CD4-positive, alpha-beta T cell treated with Interleukin-1 beta for 1 hour (primary cell): ENCODE measurements at places on chromosomes 11 and 22.

DNA sequence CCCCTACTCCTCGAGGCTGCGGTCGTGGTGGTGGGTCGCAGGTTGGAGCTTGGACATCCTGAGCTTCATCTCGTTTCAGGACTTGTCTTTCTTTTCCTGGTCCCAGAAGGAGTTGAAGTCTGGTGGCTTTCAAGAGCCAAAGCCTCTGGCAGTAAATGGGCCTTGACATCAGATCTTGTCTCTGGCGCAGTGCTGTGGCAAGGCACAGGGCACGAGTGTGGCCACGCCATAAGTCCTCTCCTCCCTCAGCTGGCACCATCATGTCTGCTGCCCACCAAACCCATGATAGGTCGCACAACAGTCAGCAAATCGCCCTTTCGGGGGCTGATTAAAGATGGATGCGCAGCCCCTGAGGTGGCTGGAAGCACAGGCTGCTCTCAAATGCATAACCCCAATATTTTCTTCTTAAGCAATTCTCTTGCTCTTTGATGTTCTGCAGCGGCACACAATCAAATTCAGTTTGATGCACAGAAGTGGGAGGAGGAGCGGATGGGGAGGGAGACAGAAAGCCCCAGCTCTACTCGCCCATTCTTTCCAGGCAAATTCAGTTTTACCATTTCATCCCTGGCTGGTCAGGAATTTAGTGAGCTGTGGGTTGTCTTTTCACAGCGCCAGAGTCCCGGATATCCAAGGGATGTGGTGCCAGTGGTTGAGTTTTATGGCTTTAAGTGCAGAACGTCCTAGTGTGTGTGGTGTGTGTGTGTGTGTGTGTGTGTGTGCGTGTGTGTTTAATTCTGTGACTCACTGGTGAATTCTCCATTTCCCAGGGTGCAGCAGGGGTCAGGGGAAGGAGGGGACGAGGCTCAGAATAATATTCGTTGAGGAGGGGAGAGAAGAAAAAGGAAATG is 162.0 kb downstream of the DSCAML1 start:
- DNase-seq = no peak

DNA sequence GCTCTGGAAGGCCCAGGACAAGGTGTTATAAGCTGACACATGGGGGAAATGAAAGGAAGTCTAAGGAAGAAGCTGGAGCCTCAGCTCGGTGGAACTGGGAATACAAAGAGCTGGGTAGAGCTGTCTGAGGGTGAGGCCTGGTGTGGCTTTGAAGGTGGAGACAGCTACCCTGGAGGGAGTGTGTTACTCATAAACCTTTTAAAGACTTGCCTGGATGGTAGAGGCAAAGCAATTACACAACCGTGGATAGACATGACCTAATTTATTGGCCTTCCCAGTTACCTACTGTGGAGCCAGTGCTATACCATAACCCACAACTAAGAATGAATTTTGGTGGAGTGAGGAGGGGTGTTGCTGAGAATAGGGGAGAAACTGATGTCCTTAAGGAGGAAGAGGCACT is 22.6 kb downstream of the EXPH5 start:
- no peak for DNase-seq

GRCh38 chr11:15826826-15827225 is 529.5 kb downstream of the SOX6 start:
- DNase-seq = no peak

- no peak for DNase-seq
Observed at GRCh38 chr11:23856654-23857053, 640.2 kb upstream of the LUZP2 start.

GRCh38 chr22:36201630-36202319 is at the start of gene APOL4:
Gene APOL4 (minus strand): TSS chr22:36201809. CDS start chr22:36201734, 75 bp downstream.
- no peak for DNase-seq

DNA sequence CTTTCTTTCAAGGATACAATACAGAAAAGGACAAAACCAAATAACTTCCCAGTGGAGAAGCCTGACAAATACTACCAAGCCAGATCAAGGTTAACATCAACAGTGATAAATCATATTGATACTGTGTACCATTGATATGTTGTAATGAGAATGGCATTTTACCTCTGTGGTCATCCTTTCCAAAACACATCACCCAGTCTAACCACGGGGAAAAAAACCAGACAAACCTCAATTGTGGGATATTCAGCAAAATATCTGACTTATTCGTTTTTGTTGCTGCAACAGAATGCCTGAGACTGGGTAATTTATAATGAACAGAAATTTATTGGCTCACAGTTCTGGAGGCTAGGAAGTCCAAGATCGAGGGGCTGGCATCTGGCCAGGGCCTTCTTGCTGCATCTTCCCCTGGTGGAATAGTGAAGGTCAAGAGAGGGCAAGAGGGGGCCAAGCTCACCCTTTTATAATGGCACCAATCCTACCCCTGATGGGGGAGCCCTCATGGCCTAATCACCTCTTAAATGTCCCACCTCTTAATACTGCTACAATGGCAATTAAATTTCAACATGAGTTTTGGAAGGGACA is 66.1 kb downstream of the FAM76B start:
- DNase-seq = no peak

DNA sequence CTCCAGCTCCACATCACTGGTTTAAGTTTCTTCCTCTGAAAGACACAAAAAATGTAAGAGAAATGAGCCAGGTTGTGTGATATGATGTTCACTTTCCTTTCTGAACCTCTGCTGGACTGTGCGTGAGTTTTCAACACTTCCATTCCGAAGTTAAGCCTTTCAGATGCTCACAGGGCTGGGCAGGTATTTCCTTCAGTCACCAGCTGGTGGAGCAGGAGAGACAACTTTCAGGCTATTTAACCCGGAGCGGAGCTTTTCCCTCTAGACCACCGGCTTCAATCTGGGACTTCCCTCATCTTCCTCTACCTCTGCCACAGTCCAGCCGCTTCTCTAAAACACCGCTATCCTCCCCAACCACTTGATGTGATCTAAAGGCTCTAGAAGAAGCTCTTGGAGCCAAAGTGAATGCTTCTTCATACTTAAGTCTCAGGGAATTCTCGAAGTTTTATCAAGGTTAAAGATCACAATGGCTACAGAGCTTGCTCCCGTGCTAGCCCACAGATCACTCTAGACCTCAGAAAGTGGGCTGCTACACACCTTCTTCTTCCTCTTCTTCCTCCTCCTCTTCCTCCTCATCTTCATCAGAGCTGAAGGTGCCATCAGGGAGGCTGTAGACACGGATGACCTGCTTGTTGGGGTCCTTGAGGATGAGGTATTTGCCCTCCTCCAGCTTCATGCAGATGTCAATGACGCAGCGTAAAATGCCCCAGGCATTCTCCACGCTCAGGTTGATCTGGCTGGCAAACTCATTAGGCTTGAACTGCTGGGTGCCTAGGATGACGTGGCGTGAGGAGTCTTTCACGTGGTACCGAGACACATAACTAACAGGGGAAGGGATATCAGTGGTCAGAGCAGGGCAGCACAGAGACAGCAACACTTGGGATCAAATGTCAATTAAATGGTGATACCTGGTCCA is 4.4 kb upstream of the FOXRED2 start:
- peak; percentile 33 for DNase-seq

DNA sequence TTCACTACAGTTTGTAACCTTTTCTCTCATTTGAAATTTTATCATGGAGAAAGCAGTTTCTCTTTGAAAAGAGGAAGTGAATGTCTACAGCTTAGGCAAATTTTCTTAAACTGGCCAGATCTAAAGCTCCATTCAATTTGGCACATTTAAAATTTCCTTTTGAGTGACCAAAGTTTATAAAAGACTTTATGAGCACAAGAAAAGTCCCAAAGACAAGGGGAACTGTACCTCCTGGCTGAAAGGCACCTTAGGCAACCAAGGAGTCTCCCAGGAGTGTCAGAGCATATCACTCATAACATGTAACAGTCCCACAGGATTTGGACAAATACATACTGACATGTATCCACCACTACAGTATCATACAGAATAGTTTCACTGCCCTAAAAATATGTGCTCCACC is 41.3 kb downstream of the NARS2 start:
- DNase-seq = no peak

DNA sequence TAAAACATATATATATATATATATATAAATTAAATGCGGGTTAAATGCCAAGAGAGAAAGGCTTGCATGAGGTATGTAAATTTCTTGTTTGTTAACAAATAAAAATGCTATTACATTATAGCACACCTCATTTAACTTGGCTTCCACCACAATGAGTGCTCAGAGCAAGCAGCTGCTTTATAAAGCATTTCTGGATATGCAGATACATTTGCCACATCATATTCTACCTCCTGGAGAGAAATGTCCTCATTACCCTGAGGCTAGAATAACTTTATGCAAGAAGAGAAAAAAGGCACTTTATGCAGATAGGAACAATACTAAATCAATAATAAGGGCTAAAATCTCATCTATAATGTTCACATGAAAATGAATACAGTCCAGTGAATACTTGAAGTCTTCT is 181.7 kb upstream of the CCDC90B start:
- no peak for DNase-seq

DNA sequence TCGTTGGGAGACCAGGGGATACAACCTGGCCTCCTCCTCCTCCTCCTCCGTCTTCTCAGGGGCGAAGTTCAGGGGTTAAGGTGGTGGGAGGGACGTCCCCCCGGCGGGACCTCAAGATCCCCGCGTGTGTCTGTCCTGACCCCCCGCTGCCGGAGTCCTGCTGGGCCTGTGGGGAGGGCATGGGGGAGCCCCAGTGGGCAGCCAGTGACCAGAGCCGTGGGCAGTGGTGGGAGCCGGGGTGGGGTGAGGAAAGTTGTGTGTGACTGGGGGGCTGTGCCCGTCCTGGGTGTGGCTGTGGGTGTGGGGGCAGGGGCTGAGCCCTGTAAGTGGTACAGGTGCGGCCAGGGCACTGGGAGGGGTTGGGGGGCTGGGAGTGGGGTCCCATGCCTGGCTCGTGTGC is 10.1 kb downstream of the TSPAN4 start:
- DNase-seq = no peak

- no peak for DNase-seq
Observed at GRCh38 chr11:120950880-120951279, 73.0 kb upstream of the TBCEL start.

DNA sequence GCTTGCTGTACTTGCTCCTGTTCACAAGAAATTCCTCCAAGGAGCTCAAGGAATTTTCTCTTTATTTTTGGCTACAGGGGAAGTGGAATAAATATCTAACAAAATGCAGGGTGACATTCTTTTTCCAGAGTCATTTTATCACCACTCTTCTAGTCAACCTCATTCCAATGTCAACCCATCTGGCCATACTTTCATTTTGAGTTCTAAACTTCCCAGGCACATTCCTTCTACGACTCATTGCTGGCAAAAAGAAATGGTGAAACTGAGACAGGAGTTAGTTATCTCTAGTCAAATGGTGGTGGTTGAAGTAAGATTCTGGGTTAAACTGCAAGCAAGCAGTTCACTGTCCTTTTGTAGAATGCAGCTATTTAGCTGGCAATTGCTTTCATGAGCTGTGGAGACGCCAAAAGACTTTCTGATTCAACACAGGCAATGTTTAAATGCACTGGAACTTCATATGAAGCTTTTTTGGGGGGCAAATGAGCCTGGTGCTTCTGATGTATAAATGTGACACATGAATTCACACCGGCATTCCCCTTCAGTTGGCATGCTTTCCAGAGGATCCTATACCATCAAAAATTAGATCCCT is 304.6 kb downstream of the CADM1 start:
- no peak for DNase-seq

- peak; percentile 72 for DNase-seq
Observed at GRCh38 chr11:46295312-46296058, 18.0 kb downstream of the CREB3L1 start.

- DNase-seq = no peak
Observed at GRCh38 chr11:129315781-129316579, 59.7 kb upstream of the BARX2 start.

DNA sequence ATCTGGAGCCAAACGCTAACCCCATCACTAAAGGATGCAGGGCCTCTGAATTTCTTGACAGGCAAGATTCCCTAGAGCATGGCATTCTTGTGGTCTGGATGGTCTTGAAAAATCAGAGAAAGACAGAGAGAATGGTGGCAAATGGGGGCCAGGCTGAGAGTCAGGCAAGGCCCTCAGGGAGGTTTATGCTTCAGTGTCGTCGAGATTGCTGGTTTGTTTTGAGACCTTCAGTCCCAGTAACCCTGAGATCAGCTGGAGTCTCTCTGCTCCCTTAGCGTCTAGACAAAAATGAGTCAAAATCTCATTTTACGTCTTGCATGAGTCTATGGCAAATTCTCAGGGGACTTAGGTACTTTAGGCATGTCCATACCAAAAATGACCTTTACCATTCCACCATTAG is 539.3 kb downstream of the SOX6 start:
- DNase-seq = no peak

- no peak for DNase-seq
Observed at GRCh38 chr11:122085264-122085663, 30.8 kb downstream of the BLID start.

DNA sequence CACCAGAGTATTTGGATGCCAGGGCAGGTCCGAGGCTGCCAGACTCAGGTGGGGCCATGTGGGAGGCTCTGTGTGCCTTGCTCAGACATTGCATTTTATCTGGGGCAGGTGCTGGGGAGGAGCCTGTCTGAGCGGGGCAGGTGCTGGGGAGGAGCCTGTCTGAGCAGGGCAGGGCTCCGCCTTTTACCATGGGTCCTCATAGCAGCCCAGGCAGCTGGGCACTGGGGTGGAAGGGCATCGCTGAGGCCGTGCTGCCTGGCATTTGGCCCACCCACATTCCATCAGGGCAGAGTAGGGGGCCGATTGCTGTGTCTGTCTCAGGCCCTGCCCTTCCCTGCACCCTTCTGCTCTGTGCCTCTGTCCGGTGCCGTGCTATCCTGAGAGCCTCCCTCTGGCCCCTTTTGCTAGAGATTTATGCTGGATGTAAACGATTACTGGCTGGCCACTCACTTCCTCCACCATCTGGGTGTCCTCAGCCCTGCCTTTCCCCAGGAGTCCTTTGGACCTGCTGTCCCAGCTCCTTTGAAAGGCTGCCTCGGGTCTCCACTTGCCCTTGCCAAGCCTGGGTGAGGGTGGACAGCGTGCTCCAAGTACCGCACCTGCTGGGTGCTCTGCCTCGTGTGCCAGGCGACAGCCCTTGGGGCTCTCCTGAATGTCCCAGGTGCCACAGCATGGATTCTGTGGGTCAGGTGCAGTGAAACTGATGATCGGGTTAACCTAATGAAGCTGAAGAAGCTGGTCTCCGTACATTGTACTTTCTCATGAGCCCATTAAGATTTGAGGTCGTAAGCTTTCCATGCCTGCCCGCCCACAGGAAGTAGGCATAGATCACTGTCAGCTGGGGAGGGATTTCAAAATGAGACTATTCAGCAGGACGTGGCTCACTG is 281.6 kb downstream of the TBC1D22A start:
- DNase-seq = no peak

GRCh38 chr11:32374261-32374711 is 61.1 kb downstream of the WT1 start:
- DNase-seq = peak; percentile 3

GRCh38 chr22:48756146-48757111 is 1071.2 kb downstream of the BRD1 start:
- DNase-seq = no peak

DNA sequence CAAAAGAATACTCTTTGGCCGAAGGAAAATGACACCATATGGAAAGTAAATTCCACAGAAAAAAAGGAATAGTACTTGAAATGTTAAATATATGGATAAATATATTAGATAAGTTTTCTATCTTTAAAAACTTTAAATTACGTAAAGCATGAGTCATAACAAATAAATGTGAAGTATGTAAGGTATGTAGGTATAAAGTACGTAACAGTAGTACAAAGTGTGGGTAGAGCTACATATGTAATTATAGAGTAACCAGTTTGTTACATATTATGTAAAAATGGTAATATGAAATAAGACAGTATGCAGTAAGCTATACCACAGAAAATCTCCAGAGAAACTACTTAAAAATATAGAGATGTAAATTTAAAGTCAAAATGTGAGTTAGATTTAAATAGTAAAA is 582.3 kb upstream of the CHORDC1 start:
- DNase-seq = no peak

- DNase-seq = peak; percentile 78
Observed at GRCh38 chr11:17384002-17384511, 4.4 kb downstream of the KCNJ11 start.
